CD4-positive, alpha-beta T cell treated with Interleukin-15 for 4 hours (primary cell): ENCODE measurements at places on chromosomes 7 and 10.

- no peak for DNase-seq
Observed at GRCh38 chr10:109898007-109898406, 25.3 kb downstream of the XPNPEP1 start.

DNA sequence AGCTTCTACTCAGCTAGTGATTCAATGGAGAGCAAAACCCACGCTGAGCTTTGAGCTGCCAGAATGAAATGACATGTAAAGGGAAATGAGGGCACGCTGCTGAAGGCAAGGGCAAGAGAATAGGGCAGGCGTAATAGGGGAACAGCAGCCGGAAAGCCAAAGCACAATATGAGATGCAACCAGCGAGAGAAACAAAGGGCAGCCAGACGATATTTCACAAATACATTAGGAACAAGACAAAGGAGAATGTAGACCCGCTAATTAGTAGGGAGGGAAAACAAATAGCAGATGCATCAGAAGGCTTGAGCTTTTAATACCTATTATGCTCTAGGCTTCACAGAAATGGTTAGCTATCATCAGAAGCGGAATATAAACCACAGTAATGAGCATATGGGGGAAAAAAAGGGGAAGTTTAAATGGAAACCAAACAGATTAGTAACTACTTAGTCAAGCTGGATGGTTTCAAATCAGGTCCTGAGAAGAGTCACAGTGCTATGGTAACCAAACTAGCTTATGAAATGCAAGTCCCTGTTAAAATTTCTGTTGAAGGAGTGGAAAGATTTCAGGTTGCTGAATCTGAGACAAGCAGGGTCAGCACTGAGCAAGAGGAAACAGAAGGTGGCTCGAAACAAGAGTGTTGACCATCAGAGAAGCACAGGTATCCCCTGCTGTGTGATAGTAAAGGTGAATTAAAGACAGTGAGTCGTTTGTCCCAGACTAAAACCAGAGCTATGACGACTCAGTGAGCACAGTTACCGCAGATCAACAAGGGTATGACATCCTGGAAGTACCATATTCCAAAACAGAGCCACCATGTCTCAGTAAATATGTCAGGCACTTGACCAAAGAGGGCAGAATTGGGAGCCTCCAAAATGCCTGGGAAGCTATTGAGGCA lies 496.9 kb upstream of the CELF2 start:
- DNase-seq, result no peak

GRCh38 chr7:42978496-42978895 lies 46.3 kb downstream of the MRPL32 start:
- DNase-seq, result no peak

DNA sequence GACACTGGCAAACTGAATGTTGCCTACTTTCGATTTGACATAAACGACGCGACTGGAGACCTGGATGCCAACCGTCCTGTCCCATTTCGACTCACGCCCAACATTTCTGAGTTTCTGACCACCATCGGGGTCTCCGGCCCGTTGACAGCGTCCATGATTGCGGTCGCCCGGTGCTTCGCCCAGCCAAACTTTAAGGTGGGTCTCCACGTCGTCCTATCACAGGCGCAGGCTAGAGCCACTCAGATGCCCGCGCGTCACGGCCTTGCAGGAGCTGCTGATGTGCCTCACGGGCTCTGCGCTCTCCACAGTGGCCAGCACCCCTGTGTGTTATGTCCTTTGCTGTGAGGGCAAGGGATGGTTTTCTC lies 132.6 kb downstream of the SMURF1 start:
- no peak for DNase-seq

GRCh38 chr7:80445351-80445750 lies 66.5 kb downstream of the GNAT3 start:
- no peak for DNase-seq

- no peak for DNase-seq
Observed at GRCh38 chr7:144158861-144159260, 24.4 kb upstream of the CTAGE4 start.

DNA sequence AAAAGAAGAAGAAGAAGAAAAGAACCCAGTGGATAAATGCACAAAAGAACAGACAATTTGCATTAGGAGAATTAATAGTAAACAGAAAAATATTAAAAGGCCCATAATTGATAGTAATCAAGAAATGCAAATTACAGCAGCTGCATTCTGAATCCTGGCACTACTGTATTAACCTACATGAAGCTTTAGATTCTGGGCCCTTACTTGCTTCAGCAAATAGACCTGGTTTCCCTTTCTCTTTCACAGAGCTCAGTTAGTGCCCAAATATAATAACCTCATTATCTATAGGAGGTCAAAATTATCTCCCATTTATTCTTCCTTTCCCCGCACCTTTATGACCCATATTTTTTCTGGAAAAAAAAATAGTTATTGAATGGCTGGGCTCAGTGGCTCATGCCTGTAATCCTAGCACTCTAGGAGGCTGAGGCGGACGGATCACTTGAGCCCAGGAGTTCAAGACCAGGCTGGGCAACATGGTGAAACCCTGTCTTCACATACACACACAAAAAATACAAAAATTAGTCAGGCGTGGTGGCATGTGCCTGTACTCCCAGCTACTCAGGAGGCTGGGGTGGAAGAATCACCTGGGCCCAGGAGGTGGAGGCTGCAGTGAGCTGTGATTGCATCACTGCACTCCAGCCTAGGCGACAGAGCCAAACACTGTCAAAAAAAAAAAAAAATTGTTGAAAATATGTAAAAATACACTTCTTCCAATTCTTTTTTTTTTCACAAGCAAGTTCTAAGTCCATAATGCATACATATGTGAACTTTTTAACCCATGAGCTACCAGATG lies 36.0 kb upstream of the PIK3AP1 start:
- DNase-seq, result no peak

GRCh38 chr7:154879629-154880028 lies 123.3 kb downstream of the PAXIP1 start:
- DNase-seq, result no peak

DNA sequence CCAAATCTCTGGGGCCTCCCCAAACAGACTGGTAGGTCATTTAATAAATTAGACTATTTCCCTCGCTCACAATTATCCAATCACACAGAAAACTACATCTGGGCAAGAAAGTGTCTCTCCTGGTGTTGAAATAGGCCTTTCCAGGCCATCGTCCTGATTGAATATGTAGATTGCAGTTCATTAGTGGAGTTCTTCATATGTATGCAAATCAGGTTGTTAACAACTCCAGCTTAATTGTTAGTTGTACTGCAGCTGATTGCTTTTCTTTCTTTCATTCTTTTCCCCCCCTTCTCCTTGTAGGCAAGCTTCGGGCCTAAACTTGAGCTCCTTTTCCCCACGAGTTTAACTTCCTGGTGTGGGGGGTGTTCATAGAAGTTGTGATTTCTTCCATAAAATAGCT lies 359.1 kb upstream of the GALNT17 start:
- DNase-seq, result no peak

DNA sequence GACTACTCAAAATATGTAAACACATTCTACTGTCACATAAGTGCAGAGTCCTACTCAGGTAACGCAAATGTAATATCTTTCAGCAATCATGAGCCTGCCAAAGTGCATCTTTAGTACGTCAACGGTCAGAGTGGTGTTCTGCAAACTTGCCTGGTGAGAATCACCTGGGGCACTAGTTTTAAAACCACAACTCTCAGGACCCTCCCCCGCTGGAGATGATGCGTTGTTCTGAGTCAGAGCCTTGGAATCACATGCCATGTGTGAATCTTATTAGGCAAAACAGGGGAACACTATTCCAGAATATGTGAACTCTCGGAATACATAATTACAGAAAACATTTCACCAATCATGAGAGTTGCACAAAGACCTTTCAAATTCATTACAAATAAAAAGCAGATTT lies 115.7 kb downstream of the TPK1 start:
- DNase-seq, result no peak

- no peak for DNase-seq
Observed at GRCh38 chr7:105643851-105644250, 62.6 kb upstream of the EFCAB10 start.

DNA sequence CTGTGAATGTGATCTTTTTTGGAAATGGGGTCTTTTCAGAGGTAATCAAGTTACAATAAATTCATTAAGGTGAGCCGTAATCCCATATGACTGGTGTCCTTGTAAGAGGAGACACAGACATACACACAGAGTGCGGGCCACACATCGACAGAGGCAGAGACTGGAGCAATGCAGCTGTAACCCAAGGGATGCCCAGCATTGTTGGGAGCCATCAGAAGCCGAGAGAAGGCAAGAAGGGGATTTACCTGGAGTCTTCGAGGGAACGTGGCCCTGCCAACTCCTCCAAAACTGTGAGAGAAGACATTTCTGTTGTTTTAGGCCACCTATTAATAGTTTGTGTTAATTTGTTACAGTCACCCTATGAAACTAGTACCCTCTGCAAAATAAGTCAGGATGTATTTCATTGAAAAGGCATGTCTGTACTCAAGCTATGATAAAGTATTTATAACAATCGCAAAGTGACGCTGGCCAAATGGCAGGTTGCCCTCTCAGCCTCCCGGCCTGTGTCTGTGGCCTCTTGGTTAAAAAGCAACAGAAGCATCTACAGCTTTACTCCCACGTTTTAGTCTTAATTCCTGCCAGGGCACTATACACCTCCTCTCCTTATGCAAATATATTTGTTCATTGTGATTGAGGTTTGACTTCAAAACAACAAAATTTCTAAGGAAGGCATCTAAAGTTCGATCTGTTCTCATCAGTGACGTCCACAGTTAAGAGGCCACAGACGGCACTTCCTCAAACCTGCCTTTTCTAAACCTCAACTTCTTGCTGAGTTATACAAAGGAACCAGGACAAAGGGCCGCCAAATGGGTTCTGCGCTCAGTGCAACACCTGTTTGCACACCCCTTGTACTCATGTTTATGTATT lies 46.8 kb downstream of the HIPK2 start:
- peak; percentile 4 for DNase-seq

DNA sequence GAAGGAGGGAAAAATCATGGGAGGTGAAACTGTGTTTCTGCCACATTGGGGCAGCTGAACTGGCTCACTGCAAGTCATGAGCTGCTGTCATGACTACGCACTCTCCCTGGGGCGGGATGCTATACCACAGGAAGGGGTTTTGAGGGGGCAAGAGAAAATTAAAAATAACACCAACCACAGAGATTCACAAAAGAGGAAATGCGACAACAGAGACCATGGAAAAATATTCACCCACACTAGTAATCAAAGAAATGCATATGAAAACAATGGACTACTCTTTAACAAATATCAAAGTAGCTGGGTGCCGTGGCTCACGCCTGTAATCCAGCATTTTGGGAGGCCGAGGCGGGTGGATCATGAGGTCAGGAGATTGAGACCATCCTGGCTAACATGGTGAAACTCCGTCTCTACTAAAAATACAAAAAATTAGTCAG lies 65.2 kb upstream of the TM9SF3 start:
- DNase-seq, result peak; percentile 32

DNA sequence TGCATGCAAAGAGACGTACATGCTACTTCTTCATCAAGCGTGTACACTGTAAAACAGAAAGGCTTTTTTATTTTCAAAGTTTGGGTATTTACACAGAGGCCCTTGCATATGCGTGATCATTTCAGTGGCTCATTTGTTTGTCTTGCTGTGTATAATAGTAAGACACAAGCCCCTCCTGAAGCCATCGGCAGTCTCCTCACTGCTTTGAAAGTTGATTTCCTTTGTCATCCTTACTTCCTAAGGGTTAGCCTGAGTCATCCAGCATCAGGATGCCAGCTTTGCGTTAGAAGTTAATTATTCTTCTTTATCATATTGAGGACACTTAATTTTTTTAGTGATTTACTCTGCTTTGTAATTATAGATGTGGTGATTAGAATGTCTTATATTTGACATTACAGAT lies 72.5 kb upstream of the CTBP2 start:
- DNase-seq, result no peak

DNA sequence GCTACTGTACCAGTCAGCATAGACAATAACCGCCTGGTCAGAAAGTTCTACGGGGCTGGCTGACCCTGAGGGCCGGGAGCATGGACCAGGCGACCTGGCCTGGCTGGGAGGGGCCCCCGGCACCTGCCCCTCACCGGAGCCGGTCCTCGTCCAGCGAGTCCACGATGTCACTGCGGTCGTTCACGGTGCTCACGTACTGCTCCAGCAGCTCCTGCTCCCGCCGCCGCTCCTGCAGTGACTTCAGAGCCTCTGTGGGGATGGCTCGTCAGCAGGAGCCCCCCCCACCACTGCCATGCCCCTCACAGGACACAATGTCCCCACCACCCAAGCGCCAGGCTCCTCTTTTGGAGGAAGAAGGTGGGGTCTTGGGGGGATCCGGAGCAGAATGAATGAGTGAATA lies 22.7 kb downstream of the MICALL2 start:
- no peak for DNase-seq

- no peak for DNase-seq
Observed at GRCh38 chr7:42340436-42340835, 103.4 kb upstream of the GLI3 start.

GRCh38 chr10:119103903-119104653 lies at the start of gene DENND10:
DENND10 (plus strand) TSS chr10:119104113; CDS start chr10:119104143, 30 bp downstream.
- peak; percentile 72 for DNase-seq

DNA sequence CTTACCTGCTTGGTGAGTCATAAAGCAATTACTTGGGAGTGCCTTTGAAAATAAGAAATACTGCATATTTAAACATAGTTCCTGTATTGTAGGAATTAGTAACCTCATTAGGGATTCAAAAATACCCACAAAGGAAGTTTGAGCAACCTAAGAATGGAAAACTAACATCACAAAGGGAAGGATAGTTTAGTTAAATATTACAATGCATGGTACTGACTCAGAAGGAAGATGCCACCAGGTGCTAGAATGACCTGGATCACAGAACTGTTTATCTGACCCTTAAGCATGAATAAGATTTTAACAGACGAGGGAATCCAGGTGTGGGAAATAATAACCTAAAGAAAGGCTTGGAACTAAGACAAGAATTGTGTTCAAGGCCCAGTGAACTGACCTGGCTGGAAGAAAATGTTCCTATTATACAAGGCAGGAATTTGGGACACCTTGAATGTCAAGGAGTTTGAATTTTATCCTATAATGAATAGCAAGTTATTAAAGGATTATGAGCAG lies 106.4 kb downstream of the GSAP start:
- DNase-seq, result no peak

- no peak for DNase-seq
Observed at GRCh38 chr7:112063974-112064373, 142.2 kb downstream of the DOCK4 start.

DNA sequence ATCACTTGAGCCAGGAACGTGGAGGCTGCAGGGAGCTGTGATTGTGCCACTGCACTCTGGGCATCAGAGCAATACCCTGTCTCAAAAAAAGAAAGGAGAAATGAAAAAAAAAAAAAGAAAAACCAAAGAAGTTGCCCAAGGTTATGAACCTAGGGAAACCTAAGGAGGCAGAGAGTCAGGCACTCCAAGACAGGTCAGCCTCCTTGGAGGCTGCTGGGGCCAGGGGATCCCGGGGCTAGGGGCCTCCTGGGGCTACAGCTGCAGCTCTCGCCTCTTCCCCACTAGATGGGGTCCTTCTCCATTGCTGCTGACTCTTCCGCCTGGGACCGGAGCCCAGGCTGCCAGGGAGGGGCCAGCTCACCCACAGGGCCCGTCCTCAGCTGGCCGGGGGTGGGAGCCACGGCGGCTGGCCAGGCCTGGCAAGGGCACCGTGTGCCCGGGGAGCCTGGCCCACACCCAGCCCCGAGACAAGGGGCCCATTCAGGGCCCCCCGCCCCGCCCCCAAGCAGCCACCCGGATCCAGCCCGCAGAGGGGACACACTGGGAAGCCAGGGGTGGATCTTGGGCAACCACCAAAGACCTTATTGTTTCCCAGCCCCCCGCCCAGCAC lies 1.7 kb upstream of the SPACDR start:
- DNase-seq, result no peak
